ENCODE measurements at places on chromosomes 5 and 9. TPM values are rescaled to one million over a fixed set of nuclear protein-coding genes. Genes with fewer than 3 reads are reported as not detected.

DNA sequence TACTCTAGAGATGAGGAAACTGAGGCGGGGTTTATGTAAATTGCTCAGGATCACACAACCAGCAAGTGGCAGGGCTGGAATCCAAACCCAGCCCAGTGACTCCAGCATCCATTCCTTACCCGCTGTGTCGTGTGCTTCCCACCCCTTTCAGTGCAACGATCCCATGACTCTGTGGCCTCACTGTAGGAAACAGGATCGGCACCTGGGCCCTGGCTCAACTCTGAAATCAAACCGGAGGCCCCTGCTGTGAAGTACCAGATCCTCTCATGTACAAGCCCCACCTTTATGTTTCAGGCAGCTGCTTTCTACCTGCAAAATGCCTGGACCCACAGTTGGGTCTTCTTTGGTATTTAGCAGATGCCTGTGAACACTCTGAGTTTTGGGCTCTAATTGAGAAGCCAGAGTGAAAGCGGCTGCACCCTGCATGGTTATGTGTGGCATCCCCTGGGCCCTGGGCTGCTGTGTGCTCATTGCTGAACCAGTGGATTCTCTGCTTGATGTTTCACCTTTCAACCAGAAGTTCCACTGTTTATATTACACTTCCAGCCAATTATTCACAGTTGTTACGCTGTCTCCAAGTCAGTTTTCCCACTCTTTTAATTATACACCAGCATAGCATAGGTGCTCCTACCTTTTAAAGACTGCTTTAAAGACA, 36.7 kb downstream of the ABLIM3 start:
- DNase-seq: peak; percentile 55

DNA sequence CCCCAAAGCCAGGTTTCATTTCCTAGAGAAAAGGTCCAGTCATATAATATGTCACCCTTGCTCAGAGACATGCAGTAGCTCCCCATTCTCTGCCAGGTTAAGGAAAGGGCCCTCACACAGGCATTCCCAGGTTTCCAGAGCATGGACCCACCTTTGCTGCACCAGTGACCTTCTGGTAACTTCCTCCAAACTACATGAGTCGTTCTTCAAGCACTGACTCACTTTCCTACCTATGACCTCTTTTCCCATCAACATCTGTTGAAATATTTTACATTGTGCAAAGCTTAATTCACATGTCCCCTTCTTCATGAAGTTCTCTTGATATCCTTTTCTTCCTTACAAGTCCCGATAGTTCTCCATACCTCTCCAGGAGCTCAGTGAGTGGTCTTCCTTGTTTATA, 25.9 kb downstream of the SH3TC2 start:
- DNase-seq: no peak

- peak; percentile 34 for DNase-seq
These were observed 9.0 kb upstream of the PAPPA start for GRCh38 chr9:116144555-116144954.

GRCh38 chr5:78506261-78507024, 142.1 kb downstream of the LHFPL2 start:
- DNase-seq: no peak

- DNase-seq: no peak
These were observed 30.5 kb downstream of the JAKMIP2 start for GRCh38 chr5:147752033-147752432.

- DNase-seq: no peak
These were observed 46.4 kb upstream of the MEF2C start for GRCh38 chr5:88929385-88929784.

GRCh38 chr5:4954048-4954447, 186.1 kb upstream of the ADAMTS16 start:
- DNase-seq: no peak

DNA sequence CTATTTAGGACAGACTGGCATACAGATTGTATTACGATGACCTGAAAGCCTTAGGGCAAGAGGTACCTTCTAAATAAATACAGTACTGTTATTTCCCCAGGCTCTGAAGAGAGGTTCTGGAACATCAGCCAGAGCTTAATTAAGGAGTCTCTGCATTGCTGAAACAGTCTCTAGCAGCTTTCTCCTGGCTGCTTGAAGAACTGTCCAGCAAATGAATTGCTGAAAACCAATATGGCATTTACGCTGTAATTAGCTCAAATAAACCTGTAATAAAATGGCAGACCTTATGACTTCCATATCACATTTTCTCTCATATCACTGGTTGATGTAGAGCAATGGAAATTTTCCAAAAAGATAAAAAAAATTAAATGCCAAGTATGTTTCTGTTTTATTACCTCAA, 636.3 kb downstream of the GABRG2 start:
- no peak for DNase-seq

- DNase-seq: no peak
These were observed 12.7 kb downstream of the CD180 start for GRCh38 chr5:67183859-67184258.

- no peak for DNase-seq
These were observed 113.5 kb upstream of the IL6ST start for GRCh38 chr5:56108246-56108645.

DNA sequence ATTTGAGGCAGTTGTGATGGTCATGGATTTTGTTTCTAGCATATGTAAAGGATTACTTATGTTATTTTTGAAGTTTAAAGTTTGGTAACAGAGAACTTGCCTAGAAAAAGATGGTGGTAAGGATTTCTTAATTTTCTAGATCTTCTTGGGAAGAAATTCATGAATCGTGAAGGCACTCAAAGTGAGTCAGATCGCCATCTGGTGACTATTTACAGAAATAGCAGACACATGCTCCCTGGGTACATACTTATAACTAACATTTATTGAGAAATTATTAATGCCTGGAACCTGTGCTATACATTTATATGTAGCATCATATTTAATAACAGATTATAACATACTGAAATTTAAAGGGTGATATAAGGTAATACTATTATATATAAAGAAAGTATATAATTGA, 299.7 kb downstream of the IZUMO3 start:
- DNase-seq: no peak

DNA sequence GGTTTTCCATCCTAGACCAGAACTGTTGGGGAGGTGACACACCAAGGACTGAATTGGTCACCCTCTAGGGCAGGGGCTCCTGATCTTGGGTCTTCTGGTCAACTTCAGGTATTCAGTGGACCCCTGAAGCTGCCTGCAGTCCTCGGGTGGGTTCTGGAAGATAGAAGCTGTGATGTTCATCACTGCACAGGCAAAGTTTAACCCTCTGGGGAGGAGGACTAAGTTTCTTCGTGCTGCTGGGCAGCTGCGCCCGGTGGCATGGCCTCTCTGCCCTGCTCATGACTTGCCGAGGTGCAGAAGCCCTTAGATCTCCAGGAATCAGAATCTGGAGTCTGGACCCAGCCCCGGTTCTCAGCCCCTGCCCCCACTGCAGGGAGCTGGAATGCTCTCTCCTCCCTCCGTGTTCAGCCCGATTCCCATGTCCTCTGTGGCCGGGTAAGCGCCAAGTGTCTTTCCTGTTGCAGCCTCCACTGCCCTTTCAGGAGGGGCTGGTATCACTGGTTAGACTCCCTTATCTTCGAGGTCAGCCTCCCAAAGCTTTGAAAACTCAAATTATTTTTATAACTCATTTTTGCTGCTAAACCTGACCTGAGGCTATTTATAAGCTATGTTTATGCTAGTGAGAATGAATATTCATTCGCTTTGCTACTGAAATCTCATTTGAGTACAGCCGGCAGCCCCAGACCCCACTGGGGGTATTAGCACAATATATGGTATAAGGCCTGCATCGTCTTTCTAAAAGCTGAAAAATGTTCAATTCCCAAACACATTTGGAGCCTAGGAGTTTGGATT, 1.7 kb downstream of the LAMC3 start:
- no peak for DNase-seq

DNA sequence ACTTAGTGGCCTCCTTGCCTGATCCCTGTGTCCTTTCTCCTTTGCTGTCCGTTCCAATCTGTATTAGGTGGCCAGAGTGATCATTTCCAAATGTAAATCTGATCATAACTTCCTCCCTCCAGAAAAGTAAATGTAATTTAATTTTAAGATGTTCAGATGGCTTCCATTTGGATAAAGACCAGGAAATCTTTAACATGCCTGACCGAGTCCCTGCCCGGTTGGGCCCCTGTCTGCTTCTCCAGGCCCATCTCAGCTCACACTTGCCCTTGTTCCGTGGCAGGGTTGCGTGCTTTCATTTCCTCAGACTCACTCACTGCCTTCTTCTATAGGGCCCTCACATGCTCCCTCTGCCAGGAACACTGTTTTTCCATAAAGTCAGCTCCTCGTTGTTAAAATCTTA, 7.6 kb downstream of the MAP3K1 start:
- DNase-seq: no peak

GRCh38 chr5:103177543-103177942, 57.4 kb downstream of the PPIP5K2 start:
- DNase-seq: no peak

DNA sequence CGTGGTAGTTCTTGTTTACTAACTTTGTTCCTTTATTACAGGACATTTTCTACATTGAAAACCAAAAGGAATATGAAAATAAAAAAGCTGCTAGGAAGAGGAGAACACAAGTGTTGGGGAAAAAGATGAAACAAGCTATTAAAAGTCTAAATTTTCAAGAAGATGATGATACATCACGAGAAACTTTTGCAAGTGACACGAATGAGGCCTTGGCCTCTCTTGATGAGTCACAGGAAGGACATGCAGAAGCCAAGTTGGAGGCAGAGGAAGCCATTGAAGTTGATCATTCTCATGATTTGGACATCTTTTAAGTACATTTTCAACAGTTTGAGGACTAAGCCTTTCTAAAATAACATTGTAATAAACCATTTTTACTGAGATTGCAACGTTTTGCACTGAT, 23.8 kb downstream of the PHAX start:
- peak; percentile 67 for DNase-seq

DNA sequence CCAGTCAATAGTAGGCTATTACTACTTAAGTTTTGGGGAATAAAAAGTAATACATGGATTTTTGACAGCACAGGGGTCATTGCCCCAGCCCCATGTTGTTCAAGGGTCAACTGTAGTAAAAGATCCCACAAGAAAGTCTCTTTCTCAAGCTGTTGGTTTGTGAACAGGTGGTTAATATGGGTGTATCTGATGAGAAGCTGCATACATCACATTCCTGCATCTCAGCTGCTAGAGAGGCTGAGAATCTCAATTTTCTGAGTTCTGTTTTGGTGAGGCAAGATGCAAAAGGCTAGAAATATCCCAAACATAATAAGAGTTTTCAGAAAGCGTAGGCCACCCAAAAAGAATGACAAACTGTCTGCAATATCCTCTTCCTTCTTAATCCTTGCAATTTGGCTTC, 76.8 kb upstream of the DAPK1 start:
- DNase-seq: no peak

DNA sequence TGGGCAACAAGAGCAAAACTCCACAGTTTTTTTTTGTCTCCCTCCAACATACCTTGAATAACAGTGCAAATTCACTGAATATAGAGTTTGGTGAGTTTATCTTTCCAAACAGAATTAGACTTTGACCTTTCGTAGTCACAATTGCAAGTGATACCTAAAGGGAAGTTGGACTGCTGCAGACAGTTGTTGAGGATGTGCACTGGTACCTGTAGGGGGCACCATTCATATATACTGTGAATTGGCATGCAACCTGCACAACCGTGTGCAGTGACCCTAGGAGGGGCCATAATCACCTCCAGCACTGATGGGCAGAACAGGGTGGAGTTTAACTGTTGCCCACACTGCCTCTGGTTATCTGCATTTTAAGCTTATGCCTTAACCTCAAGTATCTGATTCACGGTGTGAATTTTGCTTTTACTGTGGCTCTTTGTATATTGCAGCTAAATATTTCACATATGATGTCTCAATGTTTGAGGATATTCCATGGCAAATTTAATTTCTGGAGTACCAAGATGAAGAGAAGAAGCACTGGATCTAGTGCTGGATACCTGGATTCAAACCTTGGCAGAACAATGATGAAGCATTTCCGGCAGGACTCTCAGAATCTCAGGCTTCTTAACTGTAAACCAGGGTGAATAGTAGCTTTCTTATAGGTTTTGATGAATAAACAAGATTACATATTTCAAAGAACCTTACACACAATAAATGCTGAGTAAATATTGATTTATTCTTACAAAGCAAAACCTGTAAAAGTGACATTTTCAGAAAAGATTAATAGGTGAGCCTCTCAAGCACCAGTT, 144.3 kb downstream of the ACTBL2 start:
- peak; percentile 69 for DNase-seq

DNA sequence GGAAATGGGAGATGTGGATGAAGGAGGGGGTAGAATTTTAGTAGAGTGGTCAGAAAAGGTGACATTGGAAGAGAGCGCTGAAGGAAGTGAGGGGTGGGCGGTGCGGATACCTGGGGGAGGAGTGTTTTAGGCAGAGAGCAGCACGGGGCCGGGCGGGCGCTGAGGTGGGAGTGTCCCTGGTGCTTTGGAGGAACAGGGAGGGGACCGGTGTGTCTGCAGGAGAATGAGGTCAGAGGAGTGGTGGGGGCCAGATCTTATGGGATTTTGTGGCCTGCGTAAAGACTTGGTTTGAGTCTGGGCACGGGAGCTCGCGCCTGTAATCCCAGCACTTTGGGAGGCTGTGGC, 5.8 kb upstream of the PSD2 start:
- no peak for DNase-seq

GRCh38 chr5:158212917-158213316, 354.0 kb upstream of the CLINT1 start:
- DNase-seq: peak; percentile 31

GRCh38 chr5:59467969-59468368, 425.6 kb downstream of the PDE4D start:
- DNase-seq: no peak

GRCh38 chr9:70617033-70617828, 202.8 kb upstream of the KLF9 start:
- no peak for DNase-seq

DNA sequence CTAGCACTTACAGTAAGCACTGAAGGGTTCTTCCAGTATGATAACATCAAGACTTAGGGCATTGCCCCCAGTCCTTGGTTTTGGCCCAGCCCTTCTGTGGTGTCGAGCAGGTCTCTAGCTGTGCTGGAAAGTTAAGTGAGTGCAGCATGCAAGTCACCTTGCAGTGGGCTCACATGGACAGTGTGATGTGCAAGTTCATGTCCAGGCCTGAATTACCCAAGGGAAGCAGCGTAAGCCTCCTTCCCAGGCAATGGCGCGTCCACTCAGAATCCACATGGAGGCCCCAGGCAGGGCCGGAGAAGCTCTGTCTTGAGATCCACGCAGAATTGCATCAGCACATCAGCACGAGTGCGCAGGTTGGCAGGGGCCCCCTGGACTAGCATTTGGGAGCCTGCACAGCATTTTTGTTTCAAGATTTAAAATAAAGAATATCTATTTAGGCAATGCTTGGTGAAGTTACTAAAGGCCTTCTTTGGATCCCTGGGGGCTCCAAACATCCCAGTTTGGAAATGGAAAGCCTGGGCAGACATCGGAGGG, 108.4 kb upstream of the ALDH1B1 start:
- DNase-seq: no peak

- no peak for DNase-seq
These were observed 668.7 kb upstream of the FTMT start for GRCh38 chr5:121182788-121183490.

KIF20A gene
- total RNA-seq: 106 TPM

ACOT12 gene
- not detected for total RNA-seq

AMBP gene
- total RNA-seq: 0.91 TPM

RNF183 gene
- total RNA-seq: not detected

ENHO gene
- total RNA-seq: 1.9 TPM

C7 gene
- total RNA-seq: 1.0 TPM

FAM219A gene
- 16.2 TPM for total RNA-seq

DIPK1B gene
- 6.6 TPM for total RNA-seq

SSBP2 gene
- 21.0 TPM for total RNA-seq

SLC28A3 gene
- total RNA-seq: 0.06 TPM

Data from Daoy (cell line).